ENCODE measurements at places on chromosomes 4 and X. TPM values are rescaled to one million over a fixed set of nuclear protein-coding genes. Genes with fewer than 3 reads are reported as not detected.
A peak's percentile ranks its signal among the peaks of the same experiment; 100 is the strongest.

Gene NWD2
- not detected for total RNA-seq

Gene EBP
- total RNA-seq, result 137 TPM

Gene CDX4
- not detected for total RNA-seq

Gene CT45A5
- total RNA-seq, result not detected

Gene CDS1
- 0.12 TPM for total RNA-seq

- no peak for DNase-seq
Measured at GRCh38 chrX:48924270-48924669, 5.4 kb upstream of the PIM2 start.

DNA sequence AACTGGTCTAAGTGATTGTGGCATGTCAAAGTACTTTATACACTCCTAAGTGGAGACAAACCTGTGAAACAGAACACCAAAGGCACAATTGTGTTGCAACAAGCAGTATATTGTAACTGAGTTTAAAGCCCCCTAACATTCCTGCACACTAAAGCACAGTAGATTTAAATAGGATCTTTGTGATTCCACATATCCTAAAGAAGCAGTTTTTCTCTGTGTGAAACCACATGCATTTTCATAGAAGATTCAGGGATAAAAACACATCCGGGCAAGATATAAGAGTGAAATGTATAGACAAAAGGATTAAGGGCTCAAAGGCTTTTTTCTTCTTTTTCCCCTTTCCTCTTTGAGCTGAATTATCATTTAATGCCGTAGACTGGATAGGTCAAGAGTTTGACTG lies 82.2 kb downstream of the ANK2 start:
- no peak for DNase-seq

- no peak for DNase-seq
Measured at GRCh38 chr4:144288011-144288903, 147.7 kb upstream of the GYPA start.

GRCh38 chr4:7852568-7853185 lies 87.0 kb downstream of the AFAP1 start:
- DNase-seq, result peak; percentile 60

DNA sequence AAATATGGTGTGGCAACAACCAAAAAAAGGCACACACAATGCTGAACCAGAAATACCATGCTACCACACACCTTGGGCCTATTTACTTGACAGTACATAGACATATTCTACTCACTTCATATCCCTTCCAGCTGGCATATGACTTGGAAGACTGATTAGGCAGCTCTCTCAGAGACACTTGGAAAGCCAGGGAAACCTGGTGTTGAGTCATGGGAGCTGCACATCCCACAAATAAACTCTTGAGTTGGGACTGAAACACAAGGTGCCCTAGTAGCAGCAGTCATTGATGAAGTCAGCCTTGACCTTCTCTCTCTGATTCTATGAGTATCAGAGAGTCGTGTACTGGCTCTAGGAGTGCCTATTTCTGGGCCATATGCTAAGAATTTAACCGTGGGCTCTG lies 776.6 kb upstream of the LCORL start:
- no peak for DNase-seq

Measured in activated CD4-positive, alpha-beta T cell treated with anti-CD3 and anti-CD28 coated beads for 36 hours (primary cell).